ENCODE measurements at places on chromosomes 13 and 19.

DNA sequence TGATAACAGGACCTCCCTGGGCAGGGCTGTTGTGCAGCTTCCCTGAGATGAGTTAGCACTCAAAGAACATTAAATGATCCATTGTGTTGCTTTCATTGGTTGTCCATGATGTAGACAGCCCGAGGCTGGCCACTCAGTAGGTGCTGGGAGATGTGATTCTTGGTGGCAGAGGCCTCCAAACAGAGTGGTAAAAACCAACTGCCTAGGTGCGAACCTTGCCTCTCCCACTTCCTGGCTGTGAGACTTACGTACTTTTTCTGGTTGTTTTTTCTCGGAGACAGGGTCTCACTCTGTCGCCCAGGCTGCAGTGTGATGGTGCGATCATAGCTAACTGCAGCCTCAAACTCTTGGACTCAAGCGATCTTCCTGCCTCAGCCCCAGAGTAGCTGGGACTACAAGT is 6.2 kb downstream of the SARS2 start:
- no peak for DNase-seq

- DNase-seq, result no peak
Measured at GRCh38 chr19:13132471-13133180, 14.6 kb downstream of the NACC1 start.

DNA sequence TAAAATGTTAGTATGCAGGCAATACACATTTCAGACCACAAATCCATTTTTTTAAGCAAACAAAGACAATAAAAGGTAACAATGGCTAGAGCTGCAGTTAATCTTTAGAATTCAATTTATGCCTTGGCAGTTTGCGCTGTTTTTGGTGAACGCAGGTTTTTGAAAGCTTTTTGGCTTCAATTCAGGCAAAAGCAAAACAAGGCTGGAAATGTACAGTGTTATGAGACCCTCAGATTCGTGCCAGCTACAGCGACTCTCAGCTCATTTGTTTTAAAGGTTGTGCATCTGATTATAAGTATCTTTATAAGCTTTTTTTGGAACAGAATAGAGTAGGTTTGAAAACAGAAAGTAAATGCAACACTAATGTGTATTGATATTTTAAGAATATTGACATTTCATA is 63.6 kb upstream of the SOX1 start:
- no peak for DNase-seq

DNA sequence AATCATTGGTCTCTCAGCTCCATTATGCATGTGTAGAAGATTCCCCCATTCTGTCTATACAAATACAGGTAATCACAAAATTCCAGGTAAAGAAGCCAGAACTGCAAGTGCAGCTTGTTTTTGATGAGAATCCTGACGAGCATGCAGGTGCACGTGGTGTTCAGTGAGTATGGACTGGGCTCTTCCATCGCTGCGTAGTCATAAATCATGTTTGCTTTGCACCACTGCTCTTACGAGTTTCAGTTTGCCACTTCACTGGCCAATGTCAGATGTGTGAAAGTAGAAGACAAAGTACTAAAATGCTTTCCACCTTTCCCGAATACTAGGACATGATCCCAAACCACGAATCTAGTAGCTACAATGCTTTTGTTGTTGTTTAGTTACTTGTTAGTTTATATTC is 390.7 kb downstream of the LIG4 start:
- DNase-seq, result no peak

All from fibroblast of skin of left quadriceps (primary cell).